Activated CD4-positive, alpha-beta T cell treated with anti-CD3 and anti-CD28 coated beads for 48 hours (primary cell): ENCODE measurements at places on chromosomes 3 and 15.
A peak's percentile ranks its signal among the peaks of the same experiment; 100 is the strongest.

DNA sequence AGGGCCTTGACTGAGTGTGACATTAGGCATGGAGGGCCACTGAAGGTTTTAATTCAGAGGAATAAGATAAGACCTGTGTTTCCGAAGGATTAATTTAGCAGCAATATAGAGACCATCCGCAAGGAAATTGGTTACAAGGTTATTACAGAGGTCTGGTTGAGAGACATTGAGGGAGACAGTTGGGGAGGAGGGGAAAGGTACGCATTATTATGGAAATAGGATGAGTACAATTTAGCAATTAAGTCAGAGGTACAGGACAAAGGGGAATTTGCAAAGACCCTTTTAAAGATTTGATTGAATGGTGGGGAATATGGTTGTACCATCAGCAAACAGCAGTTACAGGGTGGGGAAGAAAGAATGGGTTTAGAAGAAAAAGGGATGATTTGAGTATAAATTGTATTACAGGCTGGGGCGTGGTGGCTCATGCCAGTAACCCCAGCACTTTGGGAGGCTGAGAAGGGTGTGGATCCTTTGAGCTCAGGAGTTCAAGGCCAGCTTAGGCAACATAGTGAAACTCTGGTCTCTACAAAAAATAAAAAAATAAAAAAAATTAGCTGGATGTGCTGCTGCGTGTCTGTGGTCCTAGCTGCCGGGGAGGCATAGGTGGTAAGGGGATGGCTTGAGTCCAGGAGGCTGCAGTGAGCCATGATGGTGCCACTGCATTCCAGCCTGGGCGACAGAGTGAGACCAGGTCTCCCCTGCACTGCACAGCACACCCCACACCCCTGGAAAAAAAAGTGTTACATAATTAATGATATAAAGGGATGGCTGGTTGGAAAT is 11.3 kb downstream of the ARL8B start:
- no peak for DNase-seq

- no peak for DNase-seq
Measured at GRCh38 chr3:12791430-12791829, 5.0 kb upstream of the CAND2 start.

- no peak for DNase-seq
Measured at GRCh38 chr15:87707566-87708130, 548.9 kb downstream of the NTRK3 start.

DNA sequence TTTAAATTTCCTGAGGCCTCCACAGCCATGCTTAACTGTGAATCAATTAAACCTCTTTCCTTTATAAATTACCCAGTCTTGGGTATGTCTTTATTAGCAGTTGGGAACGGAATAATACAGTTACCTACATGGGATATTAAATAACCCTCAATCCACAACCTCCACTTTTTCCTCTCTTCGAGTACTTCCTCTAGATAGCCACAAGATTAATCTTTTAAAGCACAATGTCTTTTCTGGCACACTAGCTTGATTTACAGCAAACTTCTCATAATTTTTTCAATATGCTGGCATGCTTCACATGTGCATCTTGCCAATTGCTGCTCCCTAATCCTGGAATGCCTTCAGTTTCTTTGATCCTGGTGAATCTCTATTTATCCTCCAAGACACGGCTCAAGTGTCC is 92.2 kb downstream of the P2RY1 start:
- no peak for DNase-seq

DNA sequence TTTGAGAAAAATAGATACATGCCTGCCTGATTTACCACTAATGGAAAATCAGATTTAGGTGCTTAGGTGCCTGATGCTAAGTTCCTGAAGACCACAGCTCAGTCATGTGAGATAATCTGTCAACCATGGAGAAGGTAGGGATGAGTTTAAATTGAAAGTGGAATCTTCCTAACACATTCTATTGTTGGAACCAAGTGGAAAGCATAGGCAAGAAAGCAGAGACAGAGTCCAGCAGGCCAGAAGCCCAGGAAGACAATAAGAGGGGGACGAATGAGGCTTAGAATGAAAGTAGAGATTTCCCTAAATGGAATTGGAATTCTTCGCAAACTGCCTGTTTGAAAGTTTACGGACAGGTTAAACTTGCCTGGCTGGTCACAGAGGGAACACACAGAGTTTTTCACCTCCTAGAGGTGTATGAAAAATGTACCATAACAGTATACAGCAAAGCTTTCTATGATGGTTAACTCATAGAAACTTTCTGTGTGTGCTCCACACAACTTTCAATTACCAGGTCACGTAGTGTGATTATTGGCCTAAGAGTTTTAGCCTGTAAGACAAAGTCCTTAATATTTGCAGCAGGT is 453.8 kb upstream of the KCNMB2 start:
- DNase-seq: no peak

- no peak for DNase-seq
Measured at GRCh38 chr3:119550192-119550910, 9.1 kb downstream of the CD80 start.

DNA sequence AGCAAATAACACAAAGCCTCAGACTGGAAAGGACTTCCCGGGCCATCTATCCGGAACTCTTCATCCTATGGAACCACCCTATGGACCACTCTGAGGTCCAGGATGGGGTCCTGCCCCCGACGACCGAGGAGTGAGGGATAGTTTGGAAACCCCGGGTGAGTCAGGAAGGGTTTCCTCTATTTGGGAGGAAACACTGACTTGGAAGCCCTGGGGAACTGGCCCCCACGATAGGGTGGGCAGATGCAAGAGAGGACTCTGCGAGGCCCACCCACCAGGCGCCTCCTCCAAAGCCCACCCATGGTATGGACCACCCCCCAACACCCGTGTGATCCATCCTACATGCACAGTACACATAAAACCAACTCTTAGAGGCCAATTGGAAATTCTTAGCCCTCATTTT is 69.4 kb downstream of the CPN2 start:
- DNase-seq: no peak

- peak; percentile 70 for DNase-seq
Measured at GRCh38 chr3:3799173-3800079, at the start of gene LRRN1. LRRN1 (plus strand) TSS chr3:3799431; CDS start chr3:3844642, 45,211 bp downstream.

- no peak for DNase-seq
Measured at GRCh38 chr3:131711114-131711768, 208.5 kb upstream of the MRPL3 start.

- DNase-seq: no peak
Measured at GRCh38 chr15:62068810-62069167, 2.0 kb downstream of the C2CD4A start.

DNA sequence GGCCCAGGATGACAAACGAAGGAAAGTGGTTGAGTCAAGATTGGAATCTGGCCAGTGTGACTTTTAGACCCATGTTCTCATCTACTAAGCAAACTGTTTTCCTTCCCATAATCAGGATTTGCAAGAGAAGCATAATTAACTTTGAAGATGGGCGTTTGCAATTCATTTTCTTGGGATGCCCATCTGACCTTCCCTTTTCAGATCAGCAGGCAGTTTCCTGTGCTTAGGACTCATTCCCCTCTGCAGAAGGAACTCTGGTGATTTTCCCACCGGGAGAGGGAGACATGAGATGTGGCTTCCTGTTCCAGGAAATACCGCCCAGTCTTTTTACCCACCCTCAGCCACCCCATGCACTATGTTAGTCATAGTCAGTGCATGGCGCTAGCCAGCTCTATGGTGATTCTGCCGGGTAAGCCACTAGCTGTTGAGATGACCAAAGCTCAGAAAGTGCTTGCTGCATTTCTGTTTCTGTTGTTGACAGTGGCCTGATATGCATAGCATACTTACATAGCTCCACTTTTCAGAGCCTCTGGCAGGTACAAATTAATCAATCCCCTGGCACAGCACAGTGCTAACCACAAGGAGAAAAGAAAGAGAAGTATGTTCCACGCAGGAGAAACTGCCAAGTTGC is 129.4 kb downstream of the VGLL4 start:
- DNase-seq: no peak

DNA sequence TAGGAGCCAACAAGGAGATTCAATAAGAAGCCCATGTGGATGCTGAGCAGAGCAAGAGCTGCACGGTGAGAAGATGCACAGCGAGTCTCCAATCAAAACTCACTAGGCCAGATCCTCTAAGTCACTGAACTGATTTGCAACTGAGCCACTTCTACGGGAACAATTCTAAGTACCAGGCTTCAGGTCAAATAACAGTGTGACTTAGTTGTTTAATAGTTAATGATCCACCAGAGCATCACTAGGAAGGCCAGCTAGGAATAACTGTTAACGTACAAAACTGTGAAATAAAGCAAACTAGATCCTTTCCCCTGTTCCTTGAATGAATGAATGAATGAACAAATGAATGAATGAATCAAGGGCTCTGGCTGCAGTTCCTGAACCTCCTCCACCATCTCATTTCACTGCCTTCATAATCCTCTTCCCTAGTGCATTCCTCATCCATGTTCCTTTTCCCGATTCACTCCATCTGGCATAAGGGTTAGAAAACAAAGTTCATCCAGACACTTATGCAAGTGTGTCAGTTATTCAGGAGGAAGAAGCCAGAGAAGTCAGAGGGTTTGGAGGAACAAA is 59.7 kb downstream of the ATP8B4 start:
- DNase-seq: no peak

- DNase-seq: peak; percentile 27
Measured at GRCh38 chr3:138297059-138297607, 32.5 kb downstream of the NME9 start.

- no peak for DNase-seq
Measured at GRCh38 chr3:127368186-127369032, 80.6 kb upstream of the PRR20G start.

DNA sequence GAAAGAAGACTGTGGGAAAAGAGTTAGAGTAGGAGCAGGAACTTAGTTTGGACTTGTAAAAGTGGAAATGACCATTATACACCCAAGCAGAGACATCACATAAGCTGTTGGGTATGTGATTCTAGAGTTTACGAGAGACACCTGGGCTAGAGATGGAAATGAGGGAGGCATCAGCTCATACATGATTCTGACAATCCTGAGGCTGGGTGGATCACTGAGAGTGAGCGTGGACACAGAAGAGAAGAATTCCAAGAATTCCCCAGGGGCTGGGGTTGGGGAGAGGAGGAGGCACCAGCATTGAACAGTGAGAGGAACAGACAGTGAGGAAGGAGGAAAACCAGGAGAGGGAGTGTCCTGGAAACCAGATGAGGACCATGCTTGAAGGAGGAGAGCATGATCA is 113.5 kb downstream of the KCNAB1 start:
- no peak for DNase-seq

DNA sequence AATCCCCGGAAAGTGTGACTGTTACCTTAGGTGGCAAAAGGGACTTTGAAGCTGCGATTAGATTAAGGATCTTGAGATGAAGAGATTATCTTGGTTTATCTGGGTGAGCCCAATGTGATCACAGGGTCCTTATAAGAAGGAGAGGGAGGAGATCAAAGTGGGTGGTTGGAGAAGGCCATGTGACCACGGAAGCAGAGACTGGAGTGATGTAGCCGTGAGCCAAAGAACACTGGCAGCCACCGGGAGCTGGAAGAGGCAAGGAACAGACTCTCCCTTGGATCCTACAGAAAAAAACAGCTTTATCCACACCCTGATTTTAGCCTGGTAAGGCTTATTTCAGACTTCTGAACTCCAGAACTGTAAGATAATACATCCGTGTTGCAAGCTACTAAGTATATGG is 29.9 kb downstream of the CRABP1 start:
- DNase-seq: no peak

DNA sequence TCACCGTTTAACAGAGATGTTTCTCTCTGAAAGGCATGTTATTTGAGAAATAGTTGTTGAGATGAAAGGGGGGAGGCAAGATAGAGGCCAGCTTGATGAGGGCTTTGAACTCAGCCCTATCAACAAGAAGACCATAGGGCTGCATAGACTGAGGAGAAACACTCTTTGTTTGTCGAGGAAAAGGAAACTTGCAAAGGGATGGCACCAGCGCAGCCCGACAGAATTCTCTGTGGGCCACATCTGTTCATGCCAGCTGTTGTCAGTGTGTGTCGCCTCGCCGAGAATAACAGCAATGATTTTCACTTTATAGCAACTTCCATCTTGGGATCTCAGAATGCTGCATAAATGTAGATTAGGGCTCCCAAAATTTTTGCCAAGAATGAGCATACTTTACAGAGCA is 478.3 kb upstream of the TPRG1 start:
- no peak for DNase-seq

DNA sequence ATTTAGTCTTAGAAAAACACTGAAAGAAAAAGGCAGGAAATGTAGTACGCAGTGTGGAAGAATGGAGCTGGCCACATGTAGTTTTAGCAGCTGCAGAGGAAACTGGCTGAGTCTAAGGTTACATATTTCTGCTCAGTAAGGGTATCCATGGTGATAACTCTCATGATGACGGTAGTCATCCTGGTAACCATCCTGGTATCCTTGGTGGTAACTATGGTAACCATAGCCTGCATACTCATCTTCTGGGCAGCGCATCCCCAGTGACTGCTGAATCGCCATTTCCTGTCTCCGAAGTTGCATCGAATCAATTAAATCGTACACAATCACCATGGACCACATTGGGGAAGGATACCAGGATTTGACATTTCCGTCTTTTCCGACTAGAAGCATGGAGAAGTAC is 35.7 kb downstream of the CCDC80 start:
- DNase-seq: peak; percentile 3

- no peak for DNase-seq
Measured at GRCh38 chr3:52516509-52517195, 17.0 kb downstream of the NT5DC2 start.

GRCh38 chr3:52109611-52110301 is 44.5 kb downstream of the POC1A start:
- DNase-seq: no peak

GRCh38 chr15:29121907-29122306 is 147.7 kb downstream of the NSMCE3 start:
- DNase-seq: no peak

- DNase-seq: no peak
Measured at GRCh38 chr15:69120732-69121131, 39.7 kb upstream of the GLCE start.

DNA sequence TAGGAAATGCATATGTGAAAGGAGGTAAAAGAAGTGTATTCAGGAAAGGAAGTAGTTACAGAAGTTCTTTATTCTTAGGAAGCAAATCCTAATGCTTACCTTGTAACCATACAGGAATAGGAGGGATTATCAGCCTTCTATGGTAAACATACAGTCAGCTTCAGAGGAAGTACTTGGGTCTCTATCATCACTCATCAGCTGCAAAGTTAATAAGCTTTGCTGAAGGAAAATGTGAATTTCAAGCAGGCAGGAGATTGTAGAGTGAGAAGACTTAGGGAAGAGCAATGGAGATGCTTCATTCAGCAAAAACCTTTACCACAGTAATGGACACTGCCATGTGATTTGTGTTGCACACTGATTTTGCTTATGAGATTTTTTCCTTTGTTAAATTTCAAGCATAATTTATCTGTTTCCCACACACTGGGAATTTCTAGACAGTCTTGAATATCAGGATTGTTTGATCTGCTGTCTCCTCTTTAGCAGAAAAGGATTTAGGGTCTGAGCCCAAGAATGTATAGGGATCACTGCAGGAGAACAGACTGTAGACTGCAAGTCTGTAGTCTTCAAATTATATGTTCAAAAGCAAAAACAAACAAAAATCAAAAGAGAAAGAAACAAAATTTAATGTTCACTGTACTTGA is 150.8 kb downstream of the ZNF609 start:
- no peak for DNase-seq

GRCh38 chr3:80994767-80995166 is 766.7 kb downstream of the GBE1 start:
- DNase-seq: no peak

- DNase-seq: no peak
Measured at GRCh38 chr3:160210799-160211221, 14.4 kb upstream of the C3orf80 start.

- no peak for DNase-seq
Measured at GRCh38 chr3:24417730-24418129, 76.9 kb downstream of the THRB start.

GRCh38 chr15:87547470-87548181 is 708.9 kb downstream of the NTRK3 start:
- DNase-seq: no peak
